ENCODE measurements at places on chromosomes 4 and X.

GRCh38 chrX:110847334-110847733, 51.7 kb upstream of the CHRDL1 start:
- DNase-seq = peak; percentile 38

GRCh38 chr4:149997881-149998421, 80.3 kb upstream of the DCLK2 start:
- no peak for DNase-seq

GRCh38 chr4:127162741-127163140, 470.0 kb upstream of the INTU start:
- DNase-seq = no peak

DNA sequence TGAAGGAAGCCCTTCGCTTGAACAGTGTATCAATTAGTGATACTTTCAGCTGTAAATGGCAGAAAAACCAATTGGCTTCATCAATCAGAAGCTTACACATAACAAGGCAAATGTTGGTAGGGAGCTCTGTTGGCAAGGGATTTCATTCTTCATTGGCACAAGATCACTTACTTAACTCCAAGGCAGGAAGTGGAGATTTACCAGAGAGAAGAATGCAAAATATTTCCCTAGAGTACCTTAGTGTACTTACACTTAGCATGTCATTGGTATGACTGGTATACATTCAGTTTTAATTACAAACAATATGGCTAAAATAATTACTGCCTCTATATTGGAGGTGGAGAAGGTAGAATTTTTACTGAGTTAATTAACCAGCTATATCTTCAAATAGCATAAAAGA, 545.0 kb downstream of the GABRG1 start:
- DNase-seq = no peak

DNA sequence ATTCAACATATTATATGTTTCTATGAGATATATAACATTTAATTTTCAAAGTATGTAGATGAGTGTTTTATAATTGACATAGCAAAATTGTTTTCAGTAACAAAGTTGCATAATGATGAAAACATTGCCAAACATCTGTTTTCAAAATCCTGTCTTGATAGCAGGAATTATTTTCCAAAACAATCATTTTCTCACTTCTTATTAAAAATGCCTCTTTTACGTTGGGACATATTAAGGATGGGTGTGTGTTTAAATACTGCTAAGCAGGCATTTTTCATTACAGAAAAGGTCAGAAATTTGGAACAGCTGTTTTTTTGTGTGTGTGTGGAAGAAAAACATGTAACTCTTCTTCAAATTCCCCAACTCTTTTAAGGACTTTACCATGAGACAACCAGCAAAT, 452.0 kb downstream of the SPRY1 start:
- DNase-seq = no peak

GRCh38 chrX:28303486-28303885, 283.8 kb upstream of the IL1RAPL1 start:
- DNase-seq = no peak

DNA sequence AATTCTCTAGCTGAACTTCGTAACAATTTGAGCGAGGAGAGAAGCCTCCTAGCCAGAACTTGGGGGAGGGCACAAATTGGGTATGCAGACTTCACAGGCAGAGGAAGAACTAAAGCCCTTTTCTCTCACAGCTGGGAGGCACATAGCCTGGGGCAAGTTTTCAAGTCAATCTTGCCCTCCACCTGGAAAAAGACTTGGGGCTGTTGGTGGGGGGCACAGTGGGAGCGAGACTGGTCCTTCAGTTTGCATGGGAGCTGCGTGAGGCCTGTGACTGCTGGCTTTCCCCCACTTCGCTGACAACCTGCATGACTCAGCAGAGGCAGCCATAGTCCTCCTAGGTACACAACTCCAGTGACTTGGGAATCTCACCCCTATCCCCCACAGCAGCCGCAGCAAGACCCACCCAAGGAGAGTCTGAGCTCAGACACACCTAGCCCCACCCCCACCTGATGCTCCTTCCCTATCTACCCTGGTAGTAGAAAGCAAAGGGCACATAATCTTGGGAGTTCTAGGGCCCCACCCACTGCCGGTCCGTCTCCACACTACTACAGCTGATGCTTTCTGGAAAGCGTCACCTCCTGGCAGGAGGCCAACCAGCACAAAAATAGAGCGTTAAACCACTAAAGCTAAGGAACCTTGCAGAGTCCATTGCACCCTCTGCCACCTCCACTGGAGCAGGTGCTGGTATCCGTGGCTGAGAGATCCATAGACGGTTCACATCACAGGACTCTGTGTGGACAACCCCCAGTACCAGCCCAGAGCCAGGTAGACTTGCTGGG, 160.8 kb downstream of the CBLL2 start:
- no peak for DNase-seq

GRCh38 chrX:23332101-23332887, 2.4 kb upstream of the PTCHD1 start:
- no peak for DNase-seq

All from NCI-H187 treated with DMSO at 0.1 percent for 48 hours (cell line).